ENCODE measurements at places on chromosomes 4 and X. TPM values are rescaled to one million over a fixed set of nuclear protein-coding genes. Genes with fewer than 3 reads are reported as not detected.

Gene MAGEC2
- total RNA-seq, result not detected

DNA sequence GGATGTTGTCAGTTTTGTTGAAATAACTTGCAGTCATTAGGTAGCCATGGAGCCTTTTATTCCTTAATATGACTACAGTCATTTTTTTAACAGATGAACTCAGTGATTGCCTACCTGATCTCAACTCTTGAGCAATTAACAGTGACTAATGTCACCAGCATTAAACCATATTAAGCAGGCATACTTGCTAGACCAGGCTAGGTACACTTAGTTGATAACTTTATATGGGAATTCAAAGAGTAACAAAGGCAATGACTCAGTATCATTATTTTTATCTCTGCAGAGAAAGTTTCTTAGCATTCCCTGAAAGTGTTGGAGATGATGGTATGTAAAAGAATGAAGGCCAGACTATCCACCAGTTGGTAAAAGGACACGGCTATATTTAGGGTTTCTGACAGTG, at the start of gene C4orf54:
TSS of gene C4orf54 (minus strand) at position 31 of the 400 bp plus-strand sequence. CDS start 3,180 bp downstream, outside the sequence.
- no peak for DNase-seq

DNA sequence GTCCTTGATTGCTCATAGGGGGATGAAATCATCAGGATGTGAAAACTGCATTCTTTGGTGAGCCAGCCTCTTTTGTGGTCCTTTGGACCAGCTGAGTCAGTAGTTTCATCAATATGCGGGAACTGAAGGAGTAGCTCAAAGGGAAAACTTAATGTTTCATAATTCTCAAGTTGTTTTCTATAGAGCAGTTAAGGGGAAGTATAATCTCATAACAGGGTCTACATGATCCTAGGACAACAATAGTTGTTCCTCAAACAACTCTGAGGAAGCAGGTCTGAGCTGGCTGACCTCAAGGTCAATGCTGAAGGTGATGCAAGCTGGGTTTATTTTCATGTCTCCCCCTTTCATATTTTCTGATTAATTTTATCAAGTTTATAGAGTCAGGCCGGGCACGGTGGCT, 36.1 kb upstream of the IRF2 start:
- no peak for DNase-seq

DNA sequence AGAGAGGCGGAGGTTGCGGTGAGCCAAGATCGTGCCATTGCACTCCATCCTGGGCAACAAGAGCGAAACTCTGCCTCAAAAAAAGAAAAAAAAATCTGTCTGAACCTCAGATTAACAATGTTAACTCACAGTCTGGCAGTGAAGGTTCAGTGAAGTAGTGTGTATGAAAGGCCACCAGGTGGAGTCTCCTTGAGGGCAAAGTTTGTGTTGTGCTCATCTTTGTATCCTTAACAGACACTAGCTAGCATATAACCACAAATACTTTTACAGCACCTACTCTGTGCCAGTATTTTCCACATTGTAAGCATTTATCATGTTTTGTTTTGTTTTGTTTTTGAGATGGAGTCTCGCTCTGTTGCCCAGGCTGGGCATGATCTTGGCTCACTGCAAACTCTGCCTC, 46.0 kb upstream of the MGST2 start:
- peak; percentile 56 for DNase-seq
